Mesothelial cell of epicardium (in vitro differentiated cells): ENCODE measurements at places on chromosomes 6 and 20.

DNA sequence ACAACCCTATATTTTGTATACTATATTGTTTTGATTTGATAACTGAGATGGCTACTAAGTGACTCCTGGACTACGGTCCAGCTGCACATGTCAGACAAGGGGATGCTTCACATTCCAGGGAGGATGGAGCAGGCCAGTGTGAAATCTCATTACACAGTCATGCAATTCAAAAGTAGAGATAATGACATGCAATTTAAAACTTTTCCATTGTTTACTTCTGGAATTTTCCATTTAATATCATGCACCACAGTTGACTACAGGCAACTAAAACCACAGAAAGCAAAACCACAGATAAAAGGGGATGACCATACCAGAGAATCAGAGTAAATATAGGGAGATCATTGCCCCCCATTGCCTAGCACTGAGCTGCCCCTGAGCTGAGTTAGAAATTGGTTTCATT is 366.4 kb downstream of the BTBD9 start:
- DNase-seq: no peak

DNA sequence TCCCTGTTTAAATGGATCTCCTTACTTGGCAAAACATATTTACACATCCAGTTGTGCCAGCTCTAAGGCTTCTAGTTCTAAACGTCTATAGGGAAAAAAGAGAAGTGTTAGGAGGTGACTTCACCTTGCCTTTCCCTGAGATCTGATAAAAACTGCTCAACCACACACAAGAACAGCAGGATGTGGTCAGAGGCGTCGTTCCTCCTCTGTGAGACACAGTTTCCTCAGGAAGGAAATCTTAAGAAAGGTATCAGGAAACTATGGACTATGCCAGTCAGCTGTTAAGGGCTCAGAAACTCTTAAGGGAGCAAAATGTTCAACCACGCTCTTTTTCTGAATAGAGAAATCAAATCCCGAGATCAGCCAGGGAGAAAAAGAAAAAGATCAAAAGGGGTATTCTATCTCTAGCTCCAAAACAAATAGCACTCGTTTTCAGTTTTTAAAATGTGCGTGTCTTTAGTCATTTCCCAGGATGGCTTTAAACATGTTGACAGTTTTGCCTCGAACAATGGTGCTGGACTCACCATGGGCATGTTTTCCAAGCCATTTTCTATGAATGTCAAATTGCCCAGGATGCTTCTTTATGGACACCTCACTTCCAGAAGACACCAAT is 154.5 kb downstream of the HACE1 start:
- no peak for DNase-seq

DNA sequence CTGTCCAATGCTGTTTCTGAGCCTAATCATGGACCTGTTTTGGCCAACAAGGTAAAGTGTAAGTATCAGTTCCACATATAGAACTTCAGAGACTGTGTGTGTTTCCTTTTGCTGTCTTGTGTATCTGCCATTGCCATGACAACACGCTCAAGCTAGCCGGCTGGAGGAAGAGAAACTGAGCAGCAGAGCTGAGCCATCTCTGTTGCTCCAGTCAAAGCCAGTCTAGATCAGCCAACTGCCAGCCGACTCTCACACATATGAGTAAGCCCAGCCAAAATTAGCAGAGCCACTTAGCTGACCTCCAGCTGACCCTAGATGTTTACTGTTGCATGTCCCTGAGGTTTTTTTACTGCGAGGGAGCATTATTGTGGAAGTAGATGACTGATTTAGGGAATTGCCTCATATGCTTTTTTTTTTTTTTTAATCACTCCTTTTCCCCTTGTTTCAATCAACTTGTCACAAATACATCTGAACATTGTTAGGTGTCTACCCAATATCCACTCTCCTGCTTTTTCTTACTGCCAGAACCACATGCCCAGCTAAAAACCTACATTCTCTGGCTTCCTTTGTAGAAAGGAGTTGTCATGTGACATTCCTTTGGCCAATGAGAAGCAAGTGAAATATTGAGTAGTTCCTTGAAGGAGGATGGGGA is 304.3 kb upstream of the SUPT3H start:
- DNase-seq: no peak

- no peak for DNase-seq
Observed at GRCh38 chr20:37915434-37915787, 12.5 kb downstream of the VSTM2L start.

GRCh38 chr6:6614096-6614982 is 25.8 kb downstream of the LY86 start:
- DNase-seq: no peak

- DNase-seq: no peak
Observed at GRCh38 chr6:111113336-111114086, 26.2 kb downstream of the SLC16A10 start.

- no peak for DNase-seq
Observed at GRCh38 chr20:61901392-61902220, 164.1 kb downstream of the TAF4 start.

- no peak for DNase-seq
Observed at GRCh38 chr20:23920408-23921325, 41.1 kb upstream of the CST5 start.

GRCh38 chr20:12395353-12395752 is 477.7 kb downstream of the BTBD3 start:
- DNase-seq: no peak

- DNase-seq: no peak
Observed at GRCh38 chr6:130000526-130001421, 17.6 kb upstream of the L3MBTL3 start.

DNA sequence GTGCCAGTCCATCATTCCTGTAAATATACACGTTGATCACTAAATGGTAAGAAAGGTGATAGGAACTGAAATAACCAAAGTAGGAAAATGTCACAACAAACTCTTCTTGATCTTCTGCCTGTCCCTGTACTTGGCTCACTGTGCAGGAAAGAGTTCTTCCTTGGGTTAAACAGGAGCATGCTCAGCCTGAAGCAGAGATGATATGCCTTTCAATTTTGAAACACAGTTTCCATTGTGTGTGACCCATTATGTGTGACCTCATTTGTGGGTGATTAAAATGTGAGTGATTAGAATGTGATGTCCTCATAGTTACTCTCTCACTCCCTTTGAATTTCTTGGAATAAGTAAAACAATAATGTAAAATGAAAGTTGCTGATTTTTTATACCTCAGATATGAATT is 427.2 kb upstream of the AGPAT4 start:
- no peak for DNase-seq

DNA sequence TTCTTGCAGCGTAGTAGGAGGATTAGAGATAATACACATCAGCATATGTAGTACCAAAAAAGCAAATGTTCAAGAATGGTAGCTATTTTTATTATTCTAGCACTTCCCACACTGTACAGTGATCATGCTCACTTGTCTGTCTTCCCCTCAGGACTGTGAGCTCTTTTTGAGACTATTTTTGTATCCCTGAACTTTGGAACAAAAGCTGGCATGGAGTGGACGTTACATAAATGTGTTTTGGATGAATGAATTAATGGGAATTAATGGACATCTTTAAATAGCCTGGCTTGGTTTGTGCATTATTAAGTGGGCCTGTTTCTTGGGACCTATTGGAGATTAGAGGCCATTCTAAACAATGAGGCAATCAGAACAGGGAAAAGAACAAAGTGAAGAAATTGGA is 243.7 kb downstream of the CD83 start:
- no peak for DNase-seq

DNA sequence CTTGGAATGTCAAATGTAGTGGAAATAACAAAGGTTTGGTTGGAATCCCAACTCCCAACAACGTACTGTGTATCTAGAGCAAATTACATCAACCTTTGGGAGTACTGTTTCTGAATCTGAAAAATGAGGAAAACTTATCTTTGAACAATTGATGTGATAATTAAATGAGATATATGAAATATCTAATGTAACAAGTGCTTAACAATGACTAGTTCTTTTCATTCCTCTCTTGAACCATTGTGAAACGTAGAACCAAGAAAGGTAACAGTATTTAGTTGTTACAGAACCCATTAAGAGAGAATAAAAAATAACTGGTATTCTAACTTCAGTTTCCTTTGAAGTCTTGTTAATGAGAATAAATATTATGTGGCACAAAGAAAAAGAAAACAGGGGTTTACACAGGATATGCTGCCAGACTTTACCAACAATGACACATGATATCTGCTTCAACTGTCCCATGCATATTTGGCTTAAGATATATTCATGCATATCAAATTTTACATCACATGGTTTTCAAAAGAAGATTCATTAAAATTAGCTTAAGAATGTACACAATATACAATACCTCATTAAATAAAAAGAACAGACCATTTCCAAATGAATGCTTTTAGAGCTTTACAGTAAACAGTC is 111.8 kb downstream of the ATG5 start:
- no peak for DNase-seq

DNA sequence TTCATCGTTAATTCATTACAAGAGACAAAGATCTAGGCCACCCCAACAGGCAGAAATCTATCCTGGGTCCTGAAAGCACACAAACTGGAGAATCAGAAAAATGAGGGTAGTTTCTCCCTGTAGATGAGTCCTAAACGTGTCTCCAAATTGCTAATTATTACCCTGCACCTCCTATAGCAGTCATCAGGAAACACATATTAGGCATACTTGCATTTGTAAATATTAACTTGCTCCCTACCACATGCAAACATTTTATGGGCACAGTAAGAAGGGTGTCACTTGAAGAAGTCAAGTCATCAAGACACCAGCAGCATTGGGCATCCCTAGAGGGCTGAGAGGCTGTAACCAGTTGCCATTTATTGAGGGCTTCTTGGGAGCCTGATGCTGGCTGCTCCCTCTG is 17.9 kb upstream of the SIRPB1 start:
- DNase-seq: no peak

DNA sequence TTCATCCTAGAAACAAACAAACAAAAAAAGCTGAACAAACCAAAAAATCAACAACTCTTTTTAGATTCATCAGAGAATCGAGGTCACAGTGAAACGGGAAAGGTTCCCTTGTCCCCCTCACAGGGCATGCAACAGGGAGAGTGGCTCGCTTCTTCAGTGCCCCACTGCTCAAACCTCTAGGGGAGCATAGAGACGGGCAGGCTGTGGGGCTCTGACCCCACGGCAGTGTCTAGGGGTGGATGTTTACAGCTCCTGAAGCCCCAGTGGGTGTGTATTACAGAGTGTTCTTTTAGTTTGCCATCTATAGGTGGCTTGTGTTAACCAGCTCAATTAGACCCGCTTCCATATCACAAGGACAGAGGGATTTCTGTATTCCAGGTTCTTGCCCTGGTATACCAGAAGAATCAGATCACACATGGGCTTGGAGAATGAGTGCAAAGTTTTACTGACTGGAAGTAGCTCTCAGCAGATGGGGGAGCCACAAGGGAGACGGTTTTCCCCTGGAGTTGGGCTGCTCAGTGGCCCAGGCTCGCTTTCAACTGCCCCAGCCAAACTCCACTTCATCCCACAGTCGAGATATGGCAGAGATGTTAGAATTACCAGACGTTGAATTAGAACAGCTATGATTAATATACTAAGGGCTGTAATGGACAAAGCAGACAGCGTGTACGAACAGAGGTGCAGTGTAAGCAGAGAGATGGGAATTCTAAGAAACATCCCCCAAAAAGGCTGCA is 192.6 kb upstream of the CST7 start:
- DNase-seq: peak; percentile 17

GRCh38 chr6:98980819-98981218 is 33.1 kb upstream of the FBXL4 start:
- no peak for DNase-seq

GRCh38 chr6:117538615-117539014 is 56.1 kb downstream of the DCBLD1 start:
- DNase-seq: no peak

GRCh38 chr6:13367396-13367795 is 39.1 kb upstream of the TBC1D7 start:
- DNase-seq: no peak

GRCh38 chr20:56453352-56453751 is 15.1 kb upstream of the RTF2 start:
- DNase-seq: no peak

- no peak for DNase-seq
Observed at GRCh38 chr6:162887981-162888689, 160.4 kb downstream of the PACRG start.

GRCh38 chr6:21742238-21742660 is 148.7 kb downstream of the SOX4 start:
- no peak for DNase-seq

- DNase-seq: no peak
Observed at GRCh38 chr6:89642956-89643355, 4.4 kb upstream of the LYRM2 start.

DNA sequence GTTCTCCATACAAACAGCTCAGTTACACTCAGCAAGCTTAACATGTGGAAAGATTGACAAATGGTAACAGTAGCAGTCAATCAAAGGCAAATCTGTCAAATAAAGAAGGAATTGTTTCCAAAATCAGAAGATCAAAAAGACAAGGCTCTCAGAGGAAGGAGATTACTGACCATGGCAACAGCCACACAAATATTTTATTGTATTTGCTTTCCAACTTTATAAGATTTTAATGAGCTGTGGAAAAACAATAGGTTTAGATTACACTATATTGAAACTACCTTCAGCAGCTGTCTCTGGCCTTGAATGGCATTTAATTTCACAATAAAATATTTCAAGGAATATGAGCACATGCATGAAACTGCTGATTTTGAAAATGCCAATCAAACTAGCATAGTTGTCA is 1143.9 kb upstream of the GJE1 start:
- no peak for DNase-seq

DNA sequence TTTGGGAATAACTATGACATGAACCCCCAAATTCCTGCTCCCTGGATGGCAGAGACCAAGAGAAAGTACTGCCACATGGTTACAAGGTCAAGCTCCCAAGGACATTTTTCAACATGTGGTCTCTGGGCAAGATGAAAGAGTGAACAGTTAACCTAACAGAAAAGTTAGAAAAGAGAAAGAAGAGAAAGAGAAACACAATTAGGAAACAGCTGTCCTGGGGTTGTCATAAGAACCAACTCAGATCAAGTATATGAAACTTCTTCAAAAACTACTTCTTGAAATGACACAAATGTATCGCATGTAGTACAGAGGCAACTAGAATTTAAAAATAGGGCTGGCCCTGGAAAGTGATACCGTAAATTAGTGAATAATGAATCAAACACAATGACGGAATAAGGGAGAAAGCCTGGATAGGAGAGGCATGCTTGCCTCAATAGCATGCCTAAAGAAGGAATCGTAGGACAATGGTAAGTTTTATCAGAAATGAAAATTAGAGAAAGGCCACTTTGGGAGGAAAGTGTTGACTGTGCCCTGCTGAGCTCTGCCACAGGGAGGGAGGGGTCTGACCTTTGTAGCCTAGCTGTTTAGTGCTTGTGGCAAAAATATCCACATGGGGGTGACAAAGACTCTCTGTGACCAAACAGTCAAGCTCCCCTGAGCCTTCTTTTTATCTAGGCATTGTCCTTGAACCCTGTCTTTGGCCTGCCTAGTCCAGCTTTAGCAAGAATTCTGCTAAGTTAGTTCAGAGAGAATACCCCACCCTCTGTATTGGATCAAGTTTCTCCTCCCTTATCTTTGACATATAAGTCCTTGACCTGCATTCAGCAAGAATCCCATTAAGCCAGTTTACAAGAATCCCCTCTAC is 4.3 kb upstream of the DCBLD1 start:
- DNase-seq: no peak
